ENCODE measurements at places on chromosomes 6 and 20. TPM values are rescaled to one million over a fixed set of nuclear protein-coding genes. Genes with fewer than 3 reads are reported as not detected.

Gene ERVFRD-1
- not detected for total RNA-seq

Gene CENPW
- total RNA-seq, result 85.8 TPM

Gene ADGRF1
- not detected for total RNA-seq

Gene FAM83C
- not detected for total RNA-seq

Gene SOBP
- total RNA-seq, result 6.1 TPM

Gene DYNLT2
- total RNA-seq, result 1.5 TPM
